ENCODE measurements at places on chromosomes 4 and X. TPM values are rescaled to one million over a fixed set of nuclear protein-coding genes. Genes with fewer than 3 reads are reported as not detected.

The POU3F4 gene
- total RNA-seq: not detected

The LUZP4 gene
- not detected for total RNA-seq

The XK gene
- not detected for total RNA-seq

The PLAC8 gene
- 533 TPM for total RNA-seq

The TRIM61 gene
- 1.9 TPM for total RNA-seq

The CDKL5 gene
- total RNA-seq: 1.4 TPM

The MAGEA2 gene
- total RNA-seq: not detected

The HTN1 gene
- not detected for total RNA-seq

The SMC1A gene
- total RNA-seq: 111 TPM

The TENT5D gene
- total RNA-seq: not detected

The HTN3 gene
- total RNA-seq: not detected

The ANK2 gene
- 0.29 TPM for total RNA-seq

The CCNI gene
- 255 TPM for total RNA-seq

The ARX gene
- not detected for total RNA-seq

All from activated naive CD4-positive, alpha-beta T cell treated with anti-CD3 and anti-CD28 coated beads, Interleukin-2, amount 10 ng/mL, durations not matched to agents 5 hours and 36 hours (primary cell).